ENCODE measurements at places on chromosomes 16 and 17. TPM values are rescaled to one million over a fixed set of nuclear protein-coding genes. Genes with fewer than 3 reads are reported as not detected.

C1QL1 gene
- polyA plus RNA-seq: 1.5 TPM

KIF18B gene
- polyA plus RNA-seq: 11.2 TPM

KRT9 gene
- not detected for polyA plus RNA-seq

ITGAL gene
- polyA plus RNA-seq: 5.3 TPM

HLF gene
- 4.7 TPM for polyA plus RNA-seq

CNGB1 gene
- polyA plus RNA-seq: 0.17 TPM

PRRT2 gene
- 9.0 TPM for polyA plus RNA-seq

GRCh38 chr17:64085650-64086005 is 44.3 kb downstream of the ERN1 start:
- DNase-seq: no peak

GRCh38 chr16:4087990-4088577 is 28.2 kb downstream of the ADCY9 start:
- no peak for DNase-seq

- DNase-seq: no peak
These were observed 17.1 kb upstream of the CCR7 start for GRCh38 chr17:40582328-40582901.

DNA sequence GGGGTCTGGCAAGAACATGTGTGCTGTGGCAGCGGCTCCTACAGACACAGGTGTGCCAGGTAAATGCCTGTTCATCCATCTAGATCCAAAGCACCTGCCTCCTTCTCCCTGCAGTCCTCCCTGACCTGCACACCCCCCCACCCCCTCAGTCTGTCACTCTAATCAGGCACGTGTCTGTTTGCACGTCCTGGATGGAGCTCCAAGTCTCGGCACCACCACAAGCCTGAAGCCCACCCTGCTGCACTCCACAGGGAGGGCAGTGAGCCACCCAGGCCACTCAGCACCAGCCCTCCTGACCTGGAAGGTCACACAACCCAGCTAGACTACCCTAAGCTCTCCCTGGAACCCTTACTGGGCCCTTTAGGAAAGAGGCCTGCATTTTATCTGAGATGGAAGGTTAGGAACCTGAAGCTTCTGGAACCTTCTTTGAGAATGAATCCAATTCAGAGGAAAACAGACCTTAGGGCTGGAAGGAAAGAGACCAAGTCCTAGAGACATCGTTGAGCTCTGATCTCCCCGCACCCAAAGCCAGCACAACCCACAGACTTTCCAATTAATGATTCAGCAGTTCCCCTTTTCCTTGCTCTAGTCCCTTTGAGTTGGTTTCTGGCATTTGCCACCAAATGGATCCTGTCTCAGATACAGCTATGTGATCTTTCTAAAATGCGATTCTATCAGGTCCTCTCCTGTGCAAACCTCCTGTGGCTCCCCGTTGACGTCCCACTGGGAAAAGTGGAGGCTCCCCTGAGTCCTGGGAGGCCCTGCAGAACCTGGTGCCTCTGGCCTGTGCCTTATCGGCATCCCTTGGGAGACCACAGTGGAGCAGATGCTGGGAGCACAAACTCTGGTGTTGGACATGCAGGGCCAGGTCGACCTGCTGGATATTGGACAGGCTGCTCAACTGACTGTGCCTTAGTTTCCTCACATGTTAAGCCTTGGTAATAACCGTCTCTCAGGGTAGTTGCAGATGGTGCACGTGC is 67.9 kb downstream of the PRMT7 start:
- DNase-seq: peak; percentile 40

DNA sequence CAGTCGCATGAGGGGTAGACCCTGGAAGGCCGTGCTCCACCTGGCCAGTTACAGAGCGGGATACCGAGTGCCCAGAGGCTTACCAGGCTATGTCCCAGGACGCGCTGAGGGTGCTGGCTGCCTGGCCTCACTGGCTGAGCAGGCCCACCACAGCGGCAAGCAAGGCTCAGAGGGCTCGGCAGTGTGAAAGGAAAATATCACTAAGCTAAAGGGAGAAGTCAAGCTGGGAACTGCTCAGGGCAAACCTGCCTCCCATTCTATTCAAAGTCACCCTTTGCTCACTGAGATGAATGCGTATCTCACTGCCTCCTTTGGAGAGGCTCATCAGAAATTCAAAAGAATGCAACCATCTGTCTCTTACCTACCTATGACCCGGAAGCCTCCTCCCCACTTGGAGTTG is 37.4 kb downstream of the CCDC57 start:
- DNase-seq: peak; percentile 38

- no peak for DNase-seq
These were observed 325.8 kb downstream of the ABCC12 start for GRCh38 chr16:47829850-47830600.

- DNase-seq: peak; percentile 81
These were observed 20.0 kb upstream of the RNF135 start for GRCh38 chr17:30950669-30951399.

- no peak for DNase-seq
These were observed 6.1 kb upstream of the HEATR3 start for GRCh38 chr16:50059669-50060068.

DNA sequence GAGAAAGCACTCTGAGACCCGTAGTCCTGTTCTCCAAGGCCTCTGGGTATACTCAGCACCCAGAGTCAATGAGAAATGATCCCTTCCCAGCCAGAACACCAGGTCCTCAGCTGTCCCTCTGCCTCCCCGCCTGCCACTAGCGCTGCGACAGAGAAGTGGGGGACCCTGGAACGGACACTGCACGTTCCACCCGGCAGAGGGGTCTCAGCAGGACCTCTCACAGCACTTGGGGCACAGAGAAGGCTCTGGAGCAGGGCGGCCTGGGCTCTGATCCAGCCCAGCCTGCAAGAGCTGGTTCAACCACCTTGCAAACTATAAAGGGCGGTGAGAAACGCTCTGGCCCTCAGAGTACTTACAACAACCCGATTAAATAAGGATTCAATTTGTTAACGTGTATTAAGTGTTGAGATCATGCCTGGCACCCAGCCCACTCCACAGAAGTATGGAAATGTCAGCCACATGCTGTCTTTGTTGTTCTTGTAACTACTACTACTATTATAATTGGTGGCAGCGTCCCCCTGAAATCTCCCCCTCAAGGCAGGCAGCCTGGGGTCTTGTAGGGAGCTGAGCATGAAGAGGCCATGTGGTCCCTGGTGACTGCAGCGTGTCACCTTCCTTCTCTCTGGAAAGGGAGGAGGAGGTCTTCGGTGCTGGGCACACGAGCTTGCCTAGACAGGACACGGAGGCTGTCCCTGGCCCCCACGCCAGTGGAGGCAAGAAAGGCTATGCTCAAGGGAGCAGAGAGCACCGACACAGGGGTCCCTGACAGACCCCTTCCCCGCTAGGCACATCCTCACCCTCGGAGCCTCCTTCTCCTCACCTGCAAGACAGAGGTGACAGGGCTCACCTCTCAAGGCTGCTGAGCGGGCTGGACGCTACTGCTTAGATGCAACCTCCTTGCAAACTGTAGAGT is 2.4 kb downstream of the OSGIN1 start:
- no peak for DNase-seq

GRCh38 chr16:89183975-89184676 is 12.6 kb downstream of the CDH15 start:
- no peak for DNase-seq
